Foreskin keratinocyte (primary cell): ENCODE measurements at places on chromosomes 3 and 15. TPM values are rescaled to one million over a fixed set of nuclear protein-coding genes. Genes with fewer than 3 reads are reported as not detected.

TRH gene
- not detected in 2 replicates for polyA plus RNA-seq

RAB7A gene
- polyA plus RNA-seq, result 196 and 232 TPM in 2 replicates

KCNMB2 gene
- not detected in 2 replicates for polyA plus RNA-seq

GPR87 gene
- 51.5 and 52.2 TPM in 2 replicates for polyA plus RNA-seq

- no peak for DNase-seq
Observed at GRCh38 chr15:100107151-100107550, 234.6 kb downstream of the ADAMTS17 start.

DNA sequence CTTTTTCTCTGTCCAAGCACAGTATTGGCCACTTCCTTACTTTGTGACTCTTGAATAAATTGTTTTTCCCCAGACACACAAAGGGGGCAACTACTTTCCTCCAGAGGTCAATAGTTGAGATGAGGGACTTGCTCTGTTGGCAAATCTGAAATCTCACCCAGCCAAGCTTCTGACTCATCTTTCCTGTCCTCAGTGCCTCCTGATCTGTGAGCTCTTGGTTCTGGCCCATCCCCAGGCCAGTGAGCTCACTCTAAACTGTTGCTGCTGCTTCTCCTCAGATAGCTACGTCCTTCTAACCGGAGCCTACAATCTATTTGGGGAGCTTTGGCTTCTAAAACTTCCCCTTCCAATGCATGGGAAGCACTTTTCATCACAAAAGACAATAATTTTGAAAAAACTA, 50.0 kb upstream of the NMD3 start:
- DNase-seq, result peak; percentile 51

GRCh38 chr3:106765342-106765741, 611.9 kb upstream of the CCDC54 start:
- peak; percentile 94 for DNase-seq

GRCh38 chr15:27989838-27990237, 109.3 kb downstream of the OCA2 start:
- DNase-seq, result no peak

- no peak for DNase-seq
Observed at GRCh38 chr3:111675846-111676210, 80.7 kb upstream of the ZBED2 start.

DNA sequence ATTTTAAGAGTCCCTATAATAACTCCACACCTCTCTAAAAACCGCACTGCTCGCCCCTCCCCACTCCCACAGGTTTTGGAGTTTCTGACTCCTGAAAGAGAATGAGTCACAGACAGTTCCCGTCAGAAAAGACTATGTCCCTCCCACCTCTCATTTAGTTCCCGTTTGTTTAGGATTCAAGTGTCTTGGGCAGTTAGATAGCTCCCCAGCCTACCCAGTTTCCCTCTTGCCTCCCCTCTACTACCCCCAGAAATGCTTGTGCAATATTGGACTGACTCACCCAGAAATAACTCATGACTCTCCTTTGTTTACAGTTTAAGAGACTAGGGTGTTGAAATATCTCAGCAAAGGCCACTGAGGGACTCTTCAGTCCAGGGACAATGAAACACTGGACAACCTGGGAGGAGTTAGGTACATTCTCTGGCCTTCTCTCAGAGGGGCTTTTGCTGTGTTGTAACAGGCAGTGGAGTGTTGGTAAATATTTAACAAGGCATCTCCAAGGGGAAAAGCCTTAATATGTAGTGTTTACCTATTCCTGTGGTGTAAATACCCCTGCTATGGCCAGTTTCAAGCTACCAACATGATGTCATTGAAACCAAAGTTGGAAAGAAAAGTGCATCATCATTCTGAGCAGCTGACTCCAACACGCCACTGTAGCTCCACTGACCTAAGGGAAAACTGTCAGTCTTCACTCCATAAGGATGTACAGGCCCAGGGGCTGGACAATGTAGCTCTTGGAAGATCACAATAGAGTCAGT, 96.1 kb upstream of the CHD2 start:
- peak; percentile 100 for DNase-seq

- no peak for DNase-seq
Observed at GRCh38 chr3:63048367-63049326, 173.4 kb upstream of the CADPS start.

GRCh38 chr3:113084777-113085176, 94.0 kb downstream of the GTPBP8 start:
- peak; percentile 57 for DNase-seq

DNA sequence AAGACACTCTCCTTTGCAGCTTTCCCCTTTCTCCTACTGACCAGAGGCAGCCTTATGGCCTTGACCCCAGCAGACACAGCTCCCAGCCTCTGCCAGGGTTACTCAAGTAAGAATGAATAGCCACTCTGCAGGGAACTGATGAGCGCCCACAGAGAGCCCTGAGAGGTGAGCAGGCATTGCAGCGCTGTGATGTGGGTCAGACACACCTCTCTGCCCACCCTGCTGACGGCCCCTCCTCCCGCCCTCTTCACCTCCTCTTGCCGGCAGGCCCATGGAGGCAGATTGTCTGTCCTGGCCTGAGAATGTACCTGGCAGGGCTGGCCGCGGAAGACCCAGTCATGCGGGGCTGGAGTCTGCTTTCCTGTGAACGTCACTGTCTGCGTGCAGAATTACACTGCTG, 512.6 kb upstream of the PPP2R3A start:
- DNase-seq, result no peak
